ENCODE measurements at places on chromosomes 11 and 22. TPM values are rescaled to one million over a fixed set of nuclear protein-coding genes. Genes with fewer than 3 reads are reported as not detected.

Gene SLC22A12
- not detected for total RNA-seq

Gene OR52A1
- not detected for total RNA-seq

Gene PNPLA3
- 7.8 TPM for total RNA-seq

Gene IL17REL
- not detected for total RNA-seq

Gene INPP5J
- total RNA-seq, result 1.9 TPM

Gene CENATAC
- total RNA-seq, result 57.0 TPM

Gene GAS2
- total RNA-seq, result 22.1 TPM

Gene FJX1
- total RNA-seq, result 3.9 TPM

Gene PKNOX2
- 17.3 TPM for total RNA-seq

Gene KRTAP5-8
- 0.49 TPM for total RNA-seq

Gene CHRNA10
- 4.6 TPM for total RNA-seq

Gene REXO2
- total RNA-seq, result 80.4 TPM

Gene CD6
- 2.5 TPM for total RNA-seq

Gene CALCB
- not detected for total RNA-seq

Gene SAA4
- total RNA-seq, result not detected

Gene CSF2RB
- 10.1 TPM for total RNA-seq

Gene PRR33
- total RNA-seq, result not detected
